Activated CD4-positive, alpha-beta T cell treated with anti-CD3 and anti-CD28 coated beads for 24 hours (primary cell): ENCODE measurements at places on chromosomes 4 and X.

- DNase-seq = no peak
Observed at GRCh38 chrX:9578083-9578779, 113.4 kb downstream of the TBL1X start.

DNA sequence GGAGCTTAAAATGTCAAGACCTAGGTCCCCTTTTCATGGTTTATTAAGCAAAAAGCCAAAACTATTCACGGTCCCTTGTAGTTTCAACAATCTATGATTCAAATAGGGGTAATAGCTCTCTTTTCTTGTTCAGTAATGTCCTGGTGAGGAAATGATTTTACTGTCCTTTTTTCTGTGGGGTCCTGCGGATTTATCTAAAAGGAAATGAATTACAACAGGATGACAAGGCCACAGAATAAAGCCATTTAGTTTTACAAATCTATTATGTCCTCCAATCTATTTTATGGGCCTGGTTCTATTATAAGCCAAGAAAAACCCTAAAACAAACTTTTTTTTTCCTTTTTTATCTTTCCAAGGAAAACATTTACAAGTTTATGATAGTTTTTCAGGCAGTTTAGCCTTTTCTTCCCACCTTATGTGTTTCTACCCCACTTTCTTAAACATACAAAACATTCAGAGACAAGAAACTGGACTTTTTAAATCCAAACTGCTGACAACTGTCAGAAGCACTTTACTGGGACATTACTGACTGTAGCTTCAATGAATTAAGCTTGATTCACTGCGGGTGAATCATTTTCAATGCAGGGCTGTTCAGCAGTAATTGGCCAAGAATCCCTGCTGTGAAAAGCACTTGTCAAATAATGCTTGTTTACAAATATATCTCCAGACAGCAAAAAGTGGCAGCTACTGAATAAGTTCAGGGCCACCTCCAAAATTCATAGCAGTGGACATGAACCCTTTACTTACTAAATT, 4.3 kb downstream of the EPHA5 start:
- DNase-seq = no peak

DNA sequence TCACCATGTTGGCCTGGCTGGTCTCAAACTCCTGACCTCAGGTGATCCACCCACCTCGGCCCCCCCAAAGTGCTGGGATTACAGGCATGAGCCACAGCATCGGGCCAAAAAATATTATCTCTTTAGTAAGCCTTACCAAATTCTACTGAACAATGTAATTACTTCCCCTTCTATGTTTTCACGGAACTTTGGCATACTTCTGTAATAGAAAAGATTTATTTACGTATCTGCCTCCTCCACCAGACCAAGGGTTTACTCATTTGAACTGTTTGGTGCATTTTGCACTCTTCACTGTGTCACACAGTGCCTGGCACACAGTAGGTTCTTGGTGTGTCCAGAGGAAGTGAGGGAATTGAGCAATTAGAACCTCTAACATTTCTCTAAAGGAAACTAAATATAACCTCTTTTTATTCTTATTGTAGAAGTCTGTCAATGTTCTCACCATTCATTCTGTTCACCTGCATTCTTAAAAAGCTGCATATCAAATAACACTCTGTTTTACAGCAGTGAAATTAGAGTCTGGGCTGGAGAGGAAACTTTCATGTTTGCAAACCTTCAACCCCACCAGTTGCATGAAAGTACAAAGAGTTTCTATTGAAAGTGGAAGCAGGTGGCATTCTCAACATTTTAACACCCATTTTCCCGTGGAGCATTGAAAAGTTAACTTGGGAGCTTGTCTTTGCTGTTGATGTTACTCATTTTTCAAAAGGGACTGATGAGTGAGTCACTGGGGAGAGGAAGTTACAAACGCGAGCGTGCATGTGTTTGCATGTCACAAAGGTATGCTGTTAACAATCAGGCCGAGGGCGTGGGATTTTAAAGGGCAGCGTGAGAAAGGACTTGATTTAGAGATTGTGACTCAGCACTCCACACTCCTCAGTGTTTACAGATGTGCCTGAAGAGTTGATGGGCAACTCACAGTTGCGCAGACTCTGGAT, 314.1 kb downstream of the STK32B start:
- no peak for DNase-seq

DNA sequence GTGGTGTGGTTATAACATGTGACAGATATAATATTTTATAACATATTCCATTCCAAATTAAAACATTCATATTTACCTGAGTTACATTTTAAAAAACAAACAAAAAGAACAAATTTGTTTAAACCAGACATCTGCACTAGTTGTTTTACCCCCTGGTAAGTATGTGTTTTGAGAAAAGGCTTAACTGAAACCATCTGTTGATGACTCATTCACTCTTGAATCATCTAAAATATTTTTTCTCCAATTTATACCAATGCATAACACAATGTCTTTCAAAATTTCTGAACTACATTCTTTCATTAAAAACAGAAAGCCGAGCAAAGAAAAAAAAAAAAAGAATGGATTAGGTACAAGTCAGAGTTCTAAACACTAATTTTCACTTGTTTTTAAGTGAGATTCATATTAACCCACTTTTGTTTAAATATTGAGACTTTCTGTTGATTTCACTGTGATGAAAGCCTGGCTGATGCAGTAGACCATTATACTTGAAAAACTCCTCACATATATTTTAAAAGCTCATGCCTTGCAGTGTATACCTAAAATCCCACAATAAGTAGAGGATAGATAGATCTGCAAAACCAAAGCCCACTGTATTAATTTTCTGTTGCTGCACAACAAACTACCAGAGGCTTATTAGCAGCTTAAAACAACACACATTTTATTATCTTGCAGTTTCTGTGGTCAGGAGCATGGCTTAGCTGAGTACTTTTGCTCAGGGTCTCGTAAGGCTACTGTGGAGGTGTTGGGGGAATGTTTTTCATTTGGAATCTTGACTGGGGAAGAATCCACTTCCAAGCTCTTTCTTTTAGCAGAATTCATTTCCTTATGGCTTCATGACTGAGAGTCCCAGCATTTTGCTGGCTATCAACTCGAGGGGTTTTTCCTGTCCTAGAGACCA, 221.5 kb downstream of the PCDH18 start:
- DNase-seq = no peak

- no peak for DNase-seq
Observed at GRCh38 chr4:1666391-1666790, 17.7 kb downstream of the FAM53A start.

GRCh38 chr4:102596532-102596931, 95.4 kb downstream of the NFKB1 start:
- DNase-seq = no peak

DNA sequence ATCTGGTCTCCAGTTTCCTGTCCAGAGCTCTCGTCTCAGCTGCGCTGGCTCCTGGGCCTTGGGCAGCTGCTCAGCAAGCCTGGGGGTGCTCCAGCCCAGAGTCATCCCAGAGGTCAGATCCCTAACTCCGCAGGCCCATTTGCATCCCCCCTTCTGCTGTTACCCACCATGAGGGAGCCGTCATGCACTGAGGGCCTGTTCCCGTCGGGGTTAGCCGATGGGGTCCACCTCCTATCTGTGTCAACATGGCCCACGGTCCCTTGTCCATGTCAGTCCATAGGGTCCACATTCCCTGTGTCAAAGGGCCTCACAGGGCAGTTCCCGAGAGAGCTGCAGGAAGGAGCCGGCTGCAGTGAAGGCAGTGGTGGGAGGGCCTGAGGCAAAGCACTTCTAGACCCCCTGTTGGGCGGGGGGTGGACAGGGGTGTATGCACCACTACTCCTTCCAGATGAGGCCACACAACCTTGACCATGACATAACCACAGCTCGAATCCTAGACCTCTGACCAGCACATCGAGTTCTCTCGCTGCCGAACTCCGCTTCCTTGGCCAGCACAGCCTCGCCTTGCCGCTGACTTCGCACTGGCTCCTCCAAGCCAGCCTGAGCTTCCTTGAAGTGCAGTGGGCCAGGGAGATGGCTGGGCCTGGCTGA, 24.9 kb downstream of the WDR1 start:
- DNase-seq = no peak

DNA sequence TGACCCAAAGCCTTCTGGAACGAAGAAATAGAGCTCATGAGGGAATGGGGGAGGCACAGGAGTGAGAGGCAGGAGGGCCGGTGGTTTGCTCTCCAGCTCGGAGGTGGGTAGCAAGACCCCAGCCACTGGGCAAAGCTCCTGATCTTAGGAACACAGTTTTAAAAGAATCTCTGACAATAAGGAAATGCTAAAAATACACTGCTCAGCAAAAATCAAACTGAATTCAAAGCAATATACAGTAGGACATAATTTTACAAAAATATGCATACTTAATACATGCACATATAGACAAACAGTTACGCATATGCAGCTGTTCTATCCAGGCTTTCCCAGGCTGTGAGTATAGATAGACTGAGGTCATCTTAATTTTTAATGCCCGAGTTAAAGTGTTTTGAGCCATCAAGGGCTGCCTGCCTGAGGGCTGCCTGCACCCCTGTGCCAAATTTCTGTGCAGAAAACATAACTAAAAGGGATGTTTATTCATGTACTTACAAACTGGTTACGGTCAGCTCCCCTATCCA, 6.9 kb downstream of the GPR50 start:
- DNase-seq = no peak

DNA sequence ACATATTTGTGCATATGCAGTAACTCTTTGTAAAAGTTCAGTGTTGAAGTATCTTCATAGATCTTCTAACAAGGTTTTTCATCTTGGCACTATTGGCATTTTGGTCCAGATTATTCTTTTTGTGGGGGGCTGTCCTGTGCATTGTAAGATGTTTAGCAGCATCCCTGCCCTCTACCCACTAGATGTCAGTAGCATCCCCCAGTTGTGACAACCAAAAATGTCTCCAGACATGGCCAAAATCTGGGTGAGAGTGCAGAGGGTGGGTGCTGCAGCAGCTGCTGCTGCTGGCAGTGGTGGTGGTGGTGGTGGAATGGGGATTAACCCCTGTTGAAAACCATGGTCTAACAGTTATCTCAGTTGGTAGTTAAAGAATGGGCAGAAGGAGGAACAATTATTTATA, 370.0 kb downstream of the GPAT3 start:
- no peak for DNase-seq

DNA sequence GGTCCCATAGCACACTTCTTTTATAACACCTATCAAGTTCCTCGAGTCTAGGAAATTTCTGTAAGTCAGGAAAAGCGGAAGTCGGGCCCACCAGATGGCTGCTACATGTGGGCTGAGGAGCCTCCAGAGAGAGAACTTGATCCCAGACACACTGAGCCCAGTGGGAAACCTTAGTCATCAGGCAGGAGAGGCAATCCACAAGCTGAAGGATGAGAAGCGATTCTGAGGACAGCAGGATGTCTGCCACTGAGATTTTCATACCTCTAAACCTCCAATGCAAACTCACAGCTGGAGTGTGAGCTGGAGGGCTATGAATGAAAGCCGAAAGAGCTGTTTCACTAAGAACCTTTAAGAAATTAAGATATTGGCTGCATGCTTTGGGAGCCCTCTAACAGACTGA, 52.6 kb upstream of the PDHA1 start:
- no peak for DNase-seq

- DNase-seq = no peak
Observed at GRCh38 chr4:186813377-186814068, 89.9 kb upstream of the FAT1 start.

GRCh38 chr4:1449833-1450741, 43.8 kb upstream of the NKX1-1 start:
- no peak for DNase-seq

DNA sequence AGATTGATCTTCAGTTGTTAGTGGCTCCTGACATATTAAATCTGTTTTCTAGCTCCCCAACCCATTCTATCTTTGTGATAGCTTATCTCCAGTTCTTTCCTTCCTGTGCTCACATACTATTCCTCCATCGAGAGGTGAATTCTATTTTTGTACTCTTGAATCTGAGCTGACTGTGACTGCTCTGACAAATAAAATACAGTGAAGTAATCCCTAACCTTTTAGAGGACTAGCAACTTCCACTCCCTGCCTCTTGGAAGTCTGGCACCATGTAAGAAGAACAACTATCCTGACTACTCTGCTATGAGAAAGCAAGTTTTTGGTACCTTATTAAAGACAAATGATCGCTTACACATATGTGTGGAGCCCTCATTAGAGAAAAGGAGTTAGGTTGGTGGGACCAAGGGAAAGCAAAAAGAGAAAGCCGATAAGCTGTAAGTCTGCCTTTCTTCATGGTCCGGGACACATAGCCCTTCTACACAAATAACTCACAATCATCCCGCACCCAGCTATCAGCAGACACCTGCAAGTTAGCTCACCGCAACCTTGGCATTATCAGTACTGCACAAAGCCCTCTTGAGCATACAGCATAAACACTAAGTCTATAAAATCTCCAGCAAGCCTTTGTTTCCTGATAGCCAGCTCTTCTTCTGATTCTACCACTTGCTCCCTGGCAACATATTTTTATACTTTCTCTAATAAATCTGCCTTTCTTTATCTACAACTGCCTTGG, 13.5 kb upstream of the PPM1K start:
- DNase-seq = no peak

DNA sequence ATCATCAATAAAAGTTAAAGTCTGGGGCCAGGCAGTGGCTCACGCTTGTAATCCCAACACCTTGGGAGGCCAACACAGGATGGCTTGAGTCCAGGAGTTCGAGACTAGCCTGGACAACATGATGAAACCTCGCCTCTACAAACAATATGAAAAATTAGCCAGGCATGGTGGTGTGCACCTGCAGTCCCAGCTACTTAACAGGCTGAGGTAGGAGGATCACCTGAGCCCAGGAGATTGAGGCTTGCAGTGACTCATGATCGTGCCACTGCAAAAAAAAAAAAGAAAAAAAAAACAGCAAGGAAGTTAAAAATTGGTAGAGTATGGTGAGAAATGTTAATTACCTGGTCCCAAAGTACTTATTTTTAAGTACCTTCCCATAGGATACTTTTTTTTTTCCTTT, 27.5 kb downstream of the FBXW7 start:
- no peak for DNase-seq

DNA sequence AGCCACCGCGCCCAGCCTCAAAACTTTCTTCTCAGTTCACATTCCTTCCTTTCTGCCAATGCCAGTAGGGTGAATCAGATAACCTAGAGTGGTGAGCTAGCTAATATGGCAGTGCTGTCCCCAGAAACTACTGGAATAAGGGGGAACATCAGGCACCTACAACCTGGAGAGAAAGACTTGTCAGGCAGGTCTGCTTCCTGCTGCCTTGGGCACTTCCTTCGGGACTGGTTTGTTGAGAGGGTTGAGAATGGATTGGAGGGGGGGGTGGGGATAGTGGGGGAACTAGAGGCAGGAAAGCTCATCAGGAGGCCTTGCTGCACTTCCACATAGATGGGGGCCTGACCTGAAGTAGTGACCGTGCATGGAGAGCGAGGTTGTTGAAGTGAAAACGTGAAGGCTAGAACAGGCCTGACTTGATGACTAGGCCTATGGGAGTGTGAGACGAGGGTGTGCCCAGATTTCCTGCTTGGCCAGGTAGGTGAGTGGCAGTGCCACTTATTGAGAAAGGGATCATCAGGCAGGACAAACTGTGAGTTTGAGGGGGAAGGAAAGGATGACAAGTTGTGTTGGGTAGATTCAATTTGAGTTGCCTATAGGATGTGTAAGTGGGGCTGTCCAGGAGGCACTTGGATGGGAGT, 33.4 kb downstream of the SLC25A5 start:
- no peak for DNase-seq

GRCh38 chrX:115650449-115650848, 89.5 kb downstream of the PLS3 start:
- no peak for DNase-seq

- DNase-seq = no peak
Observed at GRCh38 chr4:110905367-110905766, 282.5 kb upstream of the PITX2 start.
